ENCODE measurements at places on chromosomes 5 and 9.
A peak's percentile ranks its signal among the peaks of the same experiment; 100 is the strongest.

DNA sequence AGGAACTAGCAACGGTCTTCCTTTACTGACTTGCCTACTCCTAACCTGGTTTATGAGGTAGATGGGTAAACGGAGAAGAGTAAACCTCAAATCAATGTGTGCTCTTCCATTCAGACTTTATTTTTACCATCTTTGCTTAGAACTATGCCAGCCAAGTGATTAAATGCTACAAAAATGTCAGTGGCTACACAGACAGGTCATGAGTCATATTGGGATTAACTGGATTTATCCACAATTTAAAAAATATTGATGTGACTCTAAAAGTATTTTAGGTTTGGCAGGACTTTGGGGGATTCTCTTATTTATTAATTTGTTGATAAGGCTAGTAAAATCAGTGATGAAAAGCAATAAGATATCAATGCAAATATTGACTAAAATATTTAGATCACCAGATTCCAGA, 275.0 kb downstream of the PLK2 start:
- no peak for DNase-seq

DNA sequence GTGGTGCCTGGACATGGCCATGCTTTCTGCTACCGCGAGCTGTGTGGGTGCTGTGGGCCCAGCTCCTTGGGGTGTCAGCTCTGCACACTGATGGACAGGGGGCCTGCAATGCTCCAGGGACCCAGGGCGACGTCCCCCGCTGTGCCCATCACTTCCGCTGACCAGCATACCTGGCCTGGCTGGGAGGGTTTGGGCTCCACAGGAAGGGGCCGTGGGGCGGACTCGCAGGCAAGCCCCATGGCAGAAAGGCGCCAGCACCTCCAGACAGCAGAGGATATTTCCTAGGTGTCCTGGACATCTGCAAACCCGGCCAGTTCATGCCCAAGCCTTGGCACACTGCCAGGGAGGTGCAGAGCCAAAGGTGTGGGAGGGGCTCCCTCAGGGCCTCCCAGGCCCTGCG, 295.8 kb upstream of the IRX4 start:
- DNase-seq, result no peak

DNA sequence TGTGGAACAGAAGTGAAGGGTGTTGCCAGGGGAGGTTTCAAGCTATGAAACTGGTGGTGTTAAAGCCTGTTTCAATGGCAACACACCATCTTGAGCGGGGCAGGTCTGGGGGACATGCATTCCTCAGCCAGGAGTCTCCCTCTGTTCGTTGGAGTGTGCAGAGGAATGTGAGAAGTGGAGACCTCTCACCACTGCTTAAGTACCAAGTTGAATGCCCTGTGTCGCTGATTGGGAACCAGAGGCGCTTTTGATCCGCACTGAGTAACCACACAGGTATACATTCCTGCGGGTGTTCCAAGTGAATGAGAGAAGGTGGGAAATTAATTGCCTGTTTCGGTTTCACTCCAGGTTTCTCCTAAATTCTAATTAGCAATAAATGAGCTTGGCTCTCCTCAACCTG, 99.4 kb downstream of the LIX1 start:
- no peak for DNase-seq

DNA sequence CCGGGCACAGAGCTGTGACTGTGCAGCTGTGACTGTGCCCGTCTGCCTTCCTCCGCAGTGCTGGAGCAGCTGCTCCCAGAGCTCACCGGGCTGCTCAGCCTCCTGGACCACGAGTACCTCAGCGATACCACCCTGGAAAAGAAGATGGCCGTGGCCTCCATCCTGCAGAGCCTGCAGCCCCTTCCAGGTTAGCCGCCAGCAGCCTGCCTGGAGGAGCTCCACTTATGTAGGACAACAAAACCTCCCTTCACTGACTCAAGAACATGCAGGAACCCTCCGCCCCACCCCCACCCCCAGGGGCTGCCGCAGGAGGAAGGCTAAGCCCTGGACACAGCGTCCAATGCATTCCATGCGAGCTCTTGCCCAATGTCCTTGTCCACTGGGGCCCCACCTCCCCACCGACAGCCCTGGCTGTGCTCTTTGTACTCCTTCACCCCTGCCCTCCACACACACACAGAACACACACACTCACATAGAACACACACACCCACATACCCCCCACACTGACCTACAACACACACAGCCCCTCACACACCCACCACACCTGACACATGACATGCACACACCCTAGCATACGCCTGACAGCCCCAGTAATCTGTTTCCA, 27.9 kb downstream of the AFAP1L1 start:
- no peak for DNase-seq

DNA sequence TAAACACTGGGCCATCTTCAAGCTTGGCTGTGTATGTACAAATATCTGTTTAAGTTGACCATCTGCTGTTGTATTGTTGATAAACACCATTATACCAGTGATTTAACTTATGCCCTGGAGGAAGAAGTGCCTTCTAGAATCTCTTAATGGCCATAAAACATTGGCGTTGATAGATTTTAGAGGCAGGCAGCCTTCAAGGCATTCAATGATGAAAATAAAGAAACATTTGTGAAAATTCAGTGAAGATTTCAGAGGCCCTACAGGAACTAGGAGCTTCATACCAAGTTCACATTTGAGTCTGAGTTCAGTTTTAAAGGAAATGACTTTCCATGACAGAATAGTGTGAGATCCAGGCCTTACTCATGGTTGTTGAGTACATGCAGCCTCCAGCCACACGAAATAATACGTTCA, 52.2 kb downstream of the MAP1B start:
- no peak for DNase-seq

GRCh38 chr9:105259731-105260612, 15.5 kb downstream of the SLC44A1 start:
- DNase-seq, result no peak

DNA sequence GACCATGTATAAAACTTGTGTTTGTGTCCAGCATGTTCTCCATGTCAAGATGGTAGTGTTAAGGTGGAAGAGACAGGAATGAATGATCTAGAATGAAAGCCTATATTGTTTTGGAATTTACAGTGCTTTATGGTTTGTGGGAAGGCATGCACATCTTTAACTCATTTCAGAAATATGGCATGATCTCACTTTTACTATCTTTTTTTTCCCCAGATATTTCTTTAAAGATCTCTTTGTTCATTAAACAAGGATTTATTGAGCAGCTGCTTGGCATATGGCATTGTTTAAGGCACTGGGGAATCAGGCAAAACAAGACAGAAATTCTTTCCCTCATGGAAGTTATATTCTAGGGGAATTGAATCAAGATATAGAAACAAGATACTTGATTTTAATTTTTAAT, 51.7 kb downstream of the SLC12A2 start:
- no peak for DNase-seq

DNA sequence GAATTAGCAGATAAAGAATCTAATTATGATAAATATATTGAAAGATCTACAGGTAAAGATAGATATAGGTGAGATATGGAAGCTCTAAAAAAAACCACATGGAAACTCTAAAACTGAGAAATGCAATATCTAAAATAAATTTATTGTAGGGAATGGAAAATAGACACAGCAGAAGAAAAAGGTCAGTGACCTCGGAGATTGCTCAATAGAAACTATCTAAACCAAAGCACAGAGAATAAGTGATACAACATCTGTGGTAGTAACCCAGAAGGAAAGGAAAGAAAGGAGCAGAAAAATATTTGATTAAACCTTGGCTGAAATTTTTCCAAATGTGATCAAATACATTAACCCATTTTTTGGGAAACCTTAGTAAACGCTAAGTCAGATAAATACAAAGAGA, 43.1 kb upstream of the GLIPR2 start:
- DNase-seq, result no peak

DNA sequence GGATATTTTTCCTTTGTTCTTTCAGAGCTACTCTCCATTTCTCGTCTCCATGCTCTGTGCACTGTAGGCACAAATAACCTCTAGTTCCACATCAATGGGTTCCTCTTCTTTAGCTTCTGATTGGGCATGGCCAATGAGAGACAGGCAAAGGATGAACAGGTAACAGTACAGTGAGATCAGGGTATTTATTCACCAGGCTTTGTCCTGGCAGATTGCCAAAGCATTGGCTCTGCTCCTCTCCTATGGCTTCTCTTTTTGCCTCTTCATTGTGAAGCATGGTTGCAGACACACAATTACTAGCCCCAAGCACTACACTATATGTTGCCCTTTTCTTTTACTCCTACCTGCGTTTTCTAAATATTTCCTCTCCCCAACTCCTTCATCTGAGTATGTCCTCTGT, 215.1 kb upstream of the ARRDC3 start:
- no peak for DNase-seq

- DNase-seq, result no peak
These were observed 71.9 kb downstream of the SMIM23 start for GRCh38 chr5:171857489-171857876.

DNA sequence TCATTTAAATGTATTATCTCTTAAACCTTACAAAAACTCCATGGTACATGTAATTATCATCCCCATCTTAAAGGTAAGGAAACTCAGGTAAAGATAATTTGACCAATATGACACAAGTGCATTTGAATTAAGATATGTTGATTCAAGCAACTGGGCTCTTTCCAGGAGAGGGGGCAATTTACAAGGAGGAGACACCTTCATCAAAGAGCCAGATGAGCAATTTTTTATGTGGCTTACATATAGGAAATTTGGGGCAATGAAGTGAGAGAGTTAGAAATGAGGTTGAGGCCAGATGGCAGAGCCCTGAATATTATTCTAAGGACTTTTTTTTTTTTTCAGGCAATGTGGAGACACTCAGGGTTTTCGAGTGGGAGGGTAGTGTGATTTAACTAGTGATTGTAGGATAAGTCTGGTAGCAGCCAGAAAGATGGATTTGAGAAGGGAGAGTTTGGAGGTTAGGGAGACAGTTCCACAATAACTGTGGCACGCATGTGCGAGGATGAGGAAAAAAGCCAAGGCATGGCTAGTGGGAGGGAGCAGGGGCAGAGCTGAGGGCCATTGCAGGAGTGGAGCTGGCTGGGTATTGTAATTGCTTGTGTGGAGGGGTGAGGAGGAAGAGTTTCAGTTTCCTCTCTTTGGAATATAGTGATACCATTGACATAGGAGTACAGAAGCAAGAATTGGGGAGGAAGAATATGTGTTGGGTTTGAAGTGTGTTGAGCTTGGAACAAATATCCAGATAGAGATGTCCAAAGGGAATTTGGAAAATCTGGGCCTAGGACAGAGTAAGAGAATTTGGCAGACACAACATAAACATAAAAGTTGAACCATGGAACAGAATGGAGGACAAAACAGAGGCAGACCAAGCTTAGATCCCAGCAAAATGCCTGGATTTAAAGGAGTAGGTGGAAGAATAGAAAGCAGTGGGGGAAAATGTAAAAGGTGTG, 72.0 kb downstream of the ACTBL2 start:
- no peak for DNase-seq

- DNase-seq, result no peak
These were observed 25.5 kb upstream of the CEP120 start for GRCh38 chr5:123448743-123449142.

GRCh38 chr5:28766565-28767158, 1728.3 kb upstream of the CDH9 start:
- no peak for DNase-seq

GRCh38 chr9:131739133-131739958, 530 bp downstream of the RAPGEF1 start:
- peak; percentile 31 for DNase-seq

- no peak for DNase-seq
These were observed 39.9 kb upstream of the EEIG1 start for GRCh38 chr9:128020692-128021091.

GRCh38 chr5:94715768-94716167, 97.3 kb downstream of the SLF1 start:
- DNase-seq, result no peak

DNA sequence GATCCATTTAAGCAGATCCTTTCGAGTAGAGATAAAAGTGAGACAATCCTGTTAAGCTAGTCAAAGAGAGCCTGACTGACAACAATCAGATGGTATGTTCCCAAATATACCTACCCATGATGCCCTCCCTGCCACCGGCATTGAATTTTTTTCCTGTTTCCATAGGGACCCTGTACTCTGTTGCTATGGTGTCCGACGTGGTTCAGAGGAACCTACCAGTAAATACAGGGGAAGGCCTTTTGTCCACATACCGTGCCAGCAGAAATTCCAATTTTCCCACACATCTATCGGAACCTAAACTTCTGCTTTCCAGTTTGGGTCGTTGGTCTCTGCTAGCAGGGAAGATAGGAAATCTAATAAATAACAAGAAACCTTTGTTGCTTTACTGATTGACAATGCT, 64.7 kb downstream of the MEGF10 start:
- DNase-seq, result no peak

DNA sequence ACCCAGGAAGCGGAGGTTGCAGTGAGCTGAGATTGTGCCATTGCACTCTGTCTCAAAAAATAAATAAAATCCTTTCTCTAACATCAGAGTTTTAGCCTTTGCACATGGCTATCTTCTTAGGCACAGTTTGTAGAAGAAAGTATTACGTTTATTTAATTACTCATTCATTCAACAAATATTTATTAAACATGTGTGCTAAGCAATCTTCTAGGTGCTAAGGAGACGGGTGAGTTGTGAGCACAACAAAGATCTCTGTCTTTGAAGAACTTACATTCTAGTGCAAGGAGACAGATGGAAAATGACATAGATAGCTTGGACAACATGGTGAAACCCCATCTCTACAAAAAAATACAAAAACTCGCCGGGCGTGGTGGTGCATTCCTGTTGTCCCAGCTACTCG, 122.3 kb upstream of the MYO10 start:
- DNase-seq, result no peak

DNA sequence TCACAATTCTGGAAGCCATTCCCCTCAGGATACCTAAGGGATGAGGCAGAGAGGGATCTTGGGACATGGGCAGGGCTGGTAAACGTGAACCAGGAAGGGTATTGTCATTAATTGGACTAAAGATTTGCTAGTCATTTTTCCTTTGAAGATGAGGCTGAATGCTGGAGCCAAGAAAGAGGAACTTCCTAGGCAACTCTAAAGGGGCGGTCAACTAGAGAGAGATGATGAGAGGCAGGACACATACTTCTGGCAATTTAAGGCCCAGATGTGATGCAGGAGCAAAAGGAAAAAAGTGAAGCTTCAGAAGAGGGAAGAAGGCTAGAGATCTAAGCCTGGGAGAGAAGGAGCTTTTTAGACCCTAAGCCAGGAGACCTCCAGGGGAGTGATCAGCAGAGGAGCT, 5.6 kb downstream of the GBA2 start:
- DNase-seq, result no peak

DNA sequence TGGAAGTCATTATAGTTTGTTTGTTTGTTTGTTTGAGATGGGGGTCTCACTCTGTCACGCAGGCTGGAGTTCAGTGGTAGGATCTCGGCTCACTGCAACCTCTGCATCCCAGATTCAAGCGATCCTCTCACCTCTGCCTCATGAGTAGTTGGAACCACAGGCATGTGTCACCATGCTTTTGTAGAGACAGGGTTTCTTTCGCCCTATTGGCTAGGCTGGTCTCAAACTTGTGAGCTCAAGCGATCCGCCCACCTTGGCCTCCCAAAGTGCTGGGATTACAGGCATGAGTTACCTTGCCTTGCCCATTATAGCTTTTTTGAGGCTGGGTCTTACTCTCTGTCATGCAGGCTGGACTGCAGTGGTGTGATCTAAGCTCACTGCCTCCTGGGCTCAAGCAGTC, 28.8 kb downstream of the NSD1 start:
- no peak for DNase-seq
